ENCODE measurements at places on chromosomes 13 and 19.

GRCh38 chr19:56759531-56759930 is 81.0 kb downstream of the PEG3 start:
- no peak for DNase-seq

DNA sequence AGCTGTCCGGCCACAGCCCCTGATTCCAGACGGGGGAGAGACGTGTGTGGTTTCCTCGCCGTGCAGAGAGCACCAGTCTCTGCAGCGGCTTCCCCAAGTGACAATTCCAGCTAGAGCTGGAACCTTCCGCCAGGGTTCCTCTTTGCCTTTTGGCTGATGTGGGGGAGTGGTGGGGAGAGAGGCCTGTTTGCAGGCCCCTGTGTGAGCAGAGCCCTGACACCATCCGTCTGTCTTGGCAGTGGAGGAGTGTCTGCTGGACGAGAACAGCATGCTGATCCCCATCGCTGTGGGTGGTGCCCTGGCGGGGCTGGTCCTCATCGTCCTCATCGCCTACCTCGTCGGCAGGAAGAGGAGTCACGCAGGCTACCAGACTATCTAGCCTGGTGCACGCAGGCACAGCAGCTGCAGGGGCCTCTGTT is 25.0 kb downstream of the LAMP1 start:
- DNase-seq: no peak

DNA sequence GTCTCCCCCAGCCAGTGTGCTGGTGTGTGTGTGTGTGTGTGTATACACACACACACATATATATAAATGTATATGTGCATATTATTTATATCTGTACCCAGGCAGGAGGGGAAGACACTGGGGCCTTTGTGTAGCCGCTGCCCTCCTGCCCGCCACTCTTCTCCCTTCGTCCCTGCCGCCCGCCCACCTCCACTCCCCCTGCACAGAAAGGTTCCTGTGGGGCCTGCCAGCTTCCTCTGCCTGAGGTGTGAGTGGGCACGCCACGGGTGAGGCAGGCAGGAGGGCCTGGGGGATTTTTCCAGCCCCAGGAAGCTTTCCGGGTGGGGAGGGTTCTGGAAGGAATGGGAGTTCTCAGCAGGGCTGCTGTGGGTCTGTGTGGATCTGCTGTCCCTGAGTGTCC is 6.9 kb downstream of the IRF2BP1 start:
- DNase-seq: peak; percentile 31

DNA sequence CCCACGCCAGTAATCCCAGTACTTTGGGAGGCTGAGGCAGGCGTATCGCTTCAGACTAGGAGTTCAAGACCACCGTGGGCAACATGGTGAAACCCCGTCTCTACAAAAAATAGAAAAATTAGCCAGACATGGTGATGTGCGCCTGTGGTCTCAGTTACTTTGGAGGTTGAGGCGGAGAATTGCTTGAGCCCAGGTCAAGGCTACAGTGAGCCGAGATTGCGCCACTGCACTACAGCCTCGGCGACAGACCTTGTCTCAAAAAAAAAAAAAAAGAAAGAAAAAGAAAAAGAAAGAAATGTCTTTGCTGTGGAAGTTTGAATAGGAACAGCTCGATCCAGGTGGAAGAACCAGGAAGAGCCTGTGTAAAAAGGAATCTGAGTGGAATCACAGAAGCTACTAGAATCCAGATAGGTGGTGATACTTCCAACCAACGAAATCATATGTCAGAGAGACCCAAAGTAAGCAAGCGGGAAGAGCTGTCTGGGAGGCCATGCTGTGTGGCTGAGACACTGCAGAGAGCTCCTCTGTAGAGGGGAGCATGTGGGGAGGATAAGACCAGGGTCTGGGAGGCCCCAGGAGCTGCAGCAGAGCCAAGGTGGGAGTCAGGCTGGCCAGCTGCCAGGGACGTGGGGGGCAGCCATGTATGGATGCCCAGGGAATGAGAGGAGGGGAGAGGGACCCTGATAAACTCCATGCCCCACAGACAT is 21.1 kb downstream of the LATS2 start:
- no peak for DNase-seq

GRCh38 chr13:36088001-36088400 is 43.2 kb downstream of the DCLK1 start:
- DNase-seq: no peak
